NCI-H1048 (cell line): ENCODE measurements at places on chromosomes 4 and X.

- no peak for DNase-seq
Measured at GRCh38 chrX:35919536-35920309, at the start of gene CFAP47. CFAP47 (plus strand) TSS chrX:35919734; CDS start chrX:35919800, 66 bp downstream.

- DNase-seq = no peak
Measured at GRCh38 chr4:52111995-52112394, 60.9 kb downstream of the SPATA18 start.

DNA sequence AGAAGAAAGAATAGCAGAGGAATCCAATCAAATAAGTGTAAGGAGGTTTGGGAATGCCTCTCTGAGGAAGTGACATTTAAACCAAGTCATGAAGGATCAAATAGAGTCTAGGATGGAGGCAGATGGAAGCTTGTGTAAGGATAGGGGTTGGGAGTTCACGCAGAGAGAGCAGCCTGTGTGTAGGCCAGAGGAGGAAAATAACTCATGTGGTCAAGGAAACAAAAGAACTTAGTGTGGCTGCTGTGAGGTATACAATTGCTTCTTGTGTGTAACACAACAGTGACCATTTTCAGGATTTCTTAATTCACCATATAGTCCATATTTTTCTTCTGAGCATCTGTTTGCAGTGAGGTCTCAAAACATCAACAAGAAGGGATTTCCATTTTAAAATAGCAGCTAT lies 77.6 kb upstream of the PACRGL start:
- no peak for DNase-seq

GRCh38 chr4:2830632-2831610 lies 12.7 kb upstream of the ADD1 start:
- no peak for DNase-seq

DNA sequence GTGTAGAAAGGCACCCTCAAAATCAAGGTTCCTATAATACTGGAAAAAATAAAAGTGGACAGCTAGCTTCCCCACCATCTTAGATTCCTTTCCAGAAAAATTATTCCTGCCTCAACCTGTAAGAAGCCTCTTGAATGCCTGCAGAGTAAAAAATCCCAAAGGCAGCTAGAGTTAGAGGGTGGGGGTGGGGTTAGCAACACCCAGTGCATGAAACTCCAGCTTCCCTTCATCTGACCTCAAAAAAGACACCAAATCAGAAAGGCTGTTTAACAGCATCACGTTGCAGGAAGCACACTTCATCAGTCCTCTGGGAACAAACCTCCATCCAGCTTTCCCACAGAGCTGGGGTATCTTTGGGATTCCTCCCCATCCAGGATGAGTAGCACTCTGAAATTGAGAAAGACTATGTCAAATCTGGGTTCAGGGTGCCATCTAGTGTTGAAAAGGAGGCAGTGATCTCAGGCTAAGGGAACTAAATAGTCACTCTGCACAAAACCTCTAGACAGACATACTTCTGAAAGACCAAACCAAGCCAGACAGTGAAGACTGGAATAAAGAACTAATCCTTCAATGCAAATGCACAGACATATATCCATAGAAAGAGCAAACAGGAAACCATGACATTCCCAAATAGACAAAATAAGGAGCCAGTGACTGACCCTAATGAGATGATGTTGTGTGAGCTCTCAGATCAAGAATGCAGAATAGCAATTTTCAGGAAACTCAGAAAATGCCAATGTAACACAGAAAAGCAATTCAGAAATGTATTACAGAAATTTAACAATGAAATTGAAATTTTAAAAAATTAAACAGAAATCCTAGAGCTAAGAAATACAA lies 97.9 kb downstream of the ARHGEF9 start:
- no peak for DNase-seq

DNA sequence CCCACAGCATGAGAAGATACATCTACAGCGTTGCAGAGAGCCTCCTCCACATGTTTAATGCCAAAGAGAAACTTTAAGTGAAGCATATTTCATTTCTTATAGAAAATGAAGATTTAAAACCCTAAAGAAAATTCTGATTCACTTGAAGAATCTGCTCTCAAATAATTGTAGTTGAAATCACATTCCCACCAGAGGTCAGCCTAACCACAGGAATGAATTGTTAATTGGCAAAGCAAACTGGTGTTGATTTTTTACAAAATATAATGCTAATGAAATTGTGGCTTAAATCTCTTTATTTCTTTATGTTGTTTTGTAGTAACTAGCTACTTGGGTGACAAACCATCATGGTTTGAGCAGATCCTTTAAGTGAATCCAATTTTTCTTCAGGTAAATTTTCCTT lies 31.1 kb upstream of the WDR17 start:
- no peak for DNase-seq
